ENCODE measurements at places on chromosomes 13 and 19.

GRCh38 chr13:103961129-103961528, 894.9 kb upstream of the SLC10A2 start:
- no peak for DNase-seq

GRCh38 chr19:33250500-33250899, 24.9 kb upstream of the SLC7A10 start:
- DNase-seq, result no peak

DNA sequence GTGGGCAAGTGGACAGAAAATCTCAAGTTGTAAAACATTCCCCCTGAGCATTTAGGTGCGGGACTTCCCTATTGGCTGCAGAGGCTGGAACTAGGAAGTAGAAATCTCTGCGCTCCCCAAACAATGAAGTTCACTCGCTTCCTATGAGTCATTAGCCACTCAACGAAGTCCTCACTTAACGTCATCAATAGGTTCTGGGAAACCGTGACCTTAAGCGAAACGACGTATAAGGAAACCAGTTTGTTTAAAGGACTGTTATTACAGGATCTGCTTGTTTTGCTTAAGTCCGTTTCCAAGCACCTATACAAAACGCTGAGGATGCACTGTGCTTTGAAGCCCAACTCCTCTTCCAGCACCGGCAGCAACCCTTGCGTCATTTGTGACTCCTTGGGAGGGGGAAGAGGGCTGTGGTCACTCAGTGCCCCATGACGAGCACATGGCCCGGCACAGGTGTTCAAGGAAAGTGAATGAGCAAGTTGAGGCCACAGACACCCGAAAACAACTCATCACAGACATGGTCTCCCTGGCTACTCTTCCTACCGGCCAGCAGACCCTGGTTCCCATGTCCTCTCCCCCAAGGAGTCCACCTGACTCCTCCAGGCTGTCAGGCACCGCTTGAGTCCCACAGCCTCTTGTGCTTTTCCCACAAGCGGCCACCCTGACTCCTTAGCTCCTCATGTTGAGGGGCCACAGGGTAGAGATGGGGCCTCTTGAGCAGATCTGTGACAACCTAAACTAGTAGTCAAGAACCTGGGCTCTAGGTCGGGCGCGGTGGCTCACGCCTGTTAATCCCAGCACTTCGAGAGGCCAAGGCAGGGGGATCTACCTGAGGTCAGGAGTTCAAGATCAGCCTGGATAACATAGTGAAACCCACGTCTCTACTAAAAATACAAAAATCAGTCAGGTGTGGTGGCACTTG, 4.8 kb downstream of the RPS16 start:
- no peak for DNase-seq

DNA sequence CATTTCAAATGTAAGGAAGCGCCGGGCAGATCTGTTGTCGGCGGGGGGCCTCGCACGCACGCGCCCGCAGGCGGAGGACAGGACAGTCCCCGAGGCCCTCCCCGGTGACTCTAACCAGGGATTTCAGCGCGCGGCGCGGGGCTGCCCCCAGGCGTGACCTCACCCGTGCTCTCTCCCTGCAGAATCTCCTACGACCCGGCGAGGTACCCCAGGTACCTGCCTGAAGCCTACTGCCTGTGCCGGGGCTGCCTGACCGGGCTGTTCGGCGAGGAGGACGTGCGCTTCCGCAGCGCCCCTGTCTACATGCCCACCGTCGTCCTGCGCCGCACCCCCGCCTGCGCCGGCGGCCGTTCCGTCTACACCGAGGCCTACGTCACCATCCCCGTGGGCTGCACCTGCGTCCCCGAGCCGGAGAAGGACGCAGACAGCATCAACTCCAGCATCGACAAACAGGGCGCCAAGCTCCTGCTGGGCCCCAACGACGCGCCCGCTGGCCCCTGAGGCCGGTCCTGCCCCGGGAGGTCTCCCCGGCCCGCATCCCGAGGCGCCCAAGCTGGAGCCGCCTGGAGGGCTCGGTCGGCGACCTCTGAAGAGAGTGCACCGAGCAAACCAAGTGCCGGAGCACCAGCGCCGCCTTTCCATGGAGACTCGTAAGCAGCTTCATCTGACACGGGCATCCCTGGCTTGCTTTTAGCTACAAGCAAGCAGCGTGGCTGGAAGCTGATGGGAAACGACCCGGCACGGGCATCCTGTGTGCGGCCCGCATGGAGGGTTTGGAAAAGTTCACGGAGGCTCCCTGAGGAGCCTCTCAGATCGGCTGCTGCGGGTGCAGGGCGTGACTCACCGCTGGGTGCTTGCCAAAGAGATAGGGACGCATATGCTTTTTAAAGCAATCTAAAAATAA, 18.2 kb downstream of the IL17D start:
- no peak for DNase-seq

DNA sequence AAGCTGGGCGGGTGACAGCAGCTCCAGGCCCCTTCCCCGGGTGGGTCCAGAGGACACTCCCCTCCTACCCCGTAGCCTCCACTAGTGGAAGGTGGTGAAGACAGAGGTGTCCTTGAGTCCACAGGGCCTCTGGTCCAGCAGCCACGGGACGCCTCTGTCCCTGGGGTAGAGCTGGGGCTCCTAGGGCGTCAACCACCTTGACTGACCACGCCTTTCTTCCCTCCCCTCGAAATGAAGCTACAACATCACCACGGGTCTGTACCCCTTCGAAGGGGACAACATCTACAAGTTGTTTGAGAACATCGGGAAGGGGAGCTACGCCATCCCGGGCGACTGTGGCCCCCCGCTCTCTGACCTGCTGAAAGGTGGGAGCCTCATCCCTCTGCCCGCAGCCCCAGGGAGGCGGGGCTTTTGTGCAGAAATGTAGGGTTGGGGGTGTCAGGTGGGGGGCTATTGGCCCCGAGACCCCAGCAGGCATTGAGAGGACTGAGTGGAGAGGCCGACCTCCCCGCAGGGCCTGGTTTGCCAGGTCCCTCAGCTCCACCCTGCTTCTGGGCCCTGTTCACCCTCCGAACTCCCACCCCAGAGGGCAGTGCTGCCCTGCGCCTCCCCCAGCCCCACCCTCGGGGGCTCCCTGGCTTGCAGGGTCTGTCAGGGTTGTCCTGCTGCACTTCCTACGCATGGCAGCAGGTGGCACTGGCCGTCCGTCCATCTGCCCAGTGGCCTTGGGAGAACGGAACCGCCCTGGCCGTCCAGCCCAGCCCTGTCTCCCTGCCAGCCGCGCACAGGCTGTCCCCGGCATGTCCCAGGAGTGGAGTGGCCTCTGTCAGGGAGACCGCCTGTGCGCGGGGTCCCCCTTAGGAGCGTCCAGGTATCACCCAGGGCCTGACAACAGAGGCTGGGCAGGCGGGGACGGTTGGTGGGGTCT, 15.7 kb downstream of the STK11 start:
- DNase-seq, result no peak

- no peak for DNase-seq
Observed at GRCh38 chr19:31064491-31064890, 284.7 kb downstream of the TSHZ3 start.

- no peak for DNase-seq
Observed at GRCh38 chr19:8307400-8307964, 676 bp downstream of the CD320 start.

- no peak for DNase-seq
Observed at GRCh38 chr13:98129059-98129746, 13.7 kb upstream of the FARP1 start.

DNA sequence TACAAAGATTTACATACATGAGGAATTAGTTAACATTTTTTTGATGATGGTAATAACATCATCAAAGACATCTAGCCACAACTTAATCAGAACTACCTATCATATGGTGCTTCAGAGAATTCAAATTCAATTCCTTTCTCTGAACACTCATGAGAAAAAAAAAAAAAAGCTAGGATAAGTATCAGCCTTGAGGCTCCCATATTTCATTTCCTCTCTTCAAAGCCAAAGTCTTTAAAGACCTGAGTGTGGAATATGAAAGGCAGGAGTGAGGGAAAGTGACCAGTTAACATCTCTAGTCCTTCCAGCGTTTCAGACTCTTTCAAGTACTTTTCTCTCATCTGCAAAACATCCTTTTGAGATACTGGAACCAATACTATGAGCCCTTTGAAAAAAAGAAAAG, 137.5 kb downstream of the DCLK1 start:
- no peak for DNase-seq

GRCh38 chr19:591099-591958, 1.6 kb downstream of the HCN2 start:
- no peak for DNase-seq

DNA sequence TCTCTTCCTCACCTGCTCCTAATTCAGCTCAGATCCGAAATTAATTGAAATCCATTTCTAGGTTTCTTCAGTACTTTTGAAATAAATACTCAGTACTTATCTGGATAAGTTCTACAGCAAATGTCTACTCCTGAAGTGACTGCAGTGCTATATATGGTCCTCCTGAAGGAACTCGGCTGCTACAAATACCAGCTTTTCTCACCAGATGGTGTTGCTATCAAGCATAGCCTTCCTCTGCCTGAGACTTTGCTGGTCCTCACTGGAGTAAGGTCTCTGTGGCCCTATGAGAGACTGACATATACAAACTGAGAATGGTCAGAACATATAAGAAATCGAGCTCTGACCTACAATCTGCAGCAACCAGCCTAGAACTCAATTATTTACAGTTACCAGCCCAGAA, 161.6 kb downstream of the NDFIP2 start:
- DNase-seq, result no peak

GRCh38 chr19:2132731-2133490, 18.5 kb downstream of the AP3D1 start:
- no peak for DNase-seq

- no peak for DNase-seq
Observed at GRCh38 chr19:52198678-52199077, 8.8 kb downstream of the PPP2R1A start.

DNA sequence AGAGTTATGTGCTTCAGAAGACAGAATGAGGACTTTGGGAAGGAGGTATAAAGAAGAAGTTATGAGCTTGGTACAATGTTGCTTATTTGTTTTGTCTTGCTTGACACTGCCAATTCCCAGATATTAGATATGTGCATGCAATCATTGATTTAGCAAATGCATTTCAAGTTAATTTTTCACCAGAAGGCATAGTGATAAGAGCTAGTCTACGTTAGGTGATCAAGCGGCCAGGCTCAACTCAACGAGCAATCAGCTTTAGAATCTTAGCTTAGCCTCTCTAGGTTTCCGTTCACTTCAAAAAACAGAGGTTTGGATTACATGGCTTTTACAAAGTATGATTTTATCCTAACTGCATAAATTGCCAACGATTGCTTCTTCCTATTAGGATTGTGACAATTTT, 81.6 kb upstream of the POSTN start:
- DNase-seq, result no peak

GRCh38 chr13:35475212-35475959, 1.1 kb downstream of the MAB21L1 start:
- peak; percentile 49 for DNase-seq

DNA sequence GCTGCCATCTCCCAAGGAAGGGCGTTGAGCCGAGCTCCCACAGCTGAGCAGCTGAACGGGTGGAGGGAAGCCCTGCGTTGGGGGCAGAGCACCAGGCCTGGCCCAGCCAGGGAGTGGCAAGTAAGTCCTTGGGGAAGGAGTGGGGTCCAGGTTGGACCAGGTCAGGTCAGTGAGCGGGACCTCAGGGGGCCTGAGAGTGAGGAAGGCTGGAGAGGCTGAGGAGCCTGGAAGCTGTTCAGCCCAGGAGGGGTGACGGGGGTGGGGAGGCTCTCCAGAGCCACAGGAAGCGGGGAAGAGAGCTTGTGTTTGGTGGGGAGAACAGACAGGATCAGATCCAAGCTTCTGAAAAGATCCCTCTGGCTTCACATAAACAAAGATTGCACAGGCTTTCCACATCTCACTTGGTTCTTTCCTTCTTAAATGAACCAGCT, 55.4 kb upstream of the ATP12A start:
- no peak for DNase-seq

DNA sequence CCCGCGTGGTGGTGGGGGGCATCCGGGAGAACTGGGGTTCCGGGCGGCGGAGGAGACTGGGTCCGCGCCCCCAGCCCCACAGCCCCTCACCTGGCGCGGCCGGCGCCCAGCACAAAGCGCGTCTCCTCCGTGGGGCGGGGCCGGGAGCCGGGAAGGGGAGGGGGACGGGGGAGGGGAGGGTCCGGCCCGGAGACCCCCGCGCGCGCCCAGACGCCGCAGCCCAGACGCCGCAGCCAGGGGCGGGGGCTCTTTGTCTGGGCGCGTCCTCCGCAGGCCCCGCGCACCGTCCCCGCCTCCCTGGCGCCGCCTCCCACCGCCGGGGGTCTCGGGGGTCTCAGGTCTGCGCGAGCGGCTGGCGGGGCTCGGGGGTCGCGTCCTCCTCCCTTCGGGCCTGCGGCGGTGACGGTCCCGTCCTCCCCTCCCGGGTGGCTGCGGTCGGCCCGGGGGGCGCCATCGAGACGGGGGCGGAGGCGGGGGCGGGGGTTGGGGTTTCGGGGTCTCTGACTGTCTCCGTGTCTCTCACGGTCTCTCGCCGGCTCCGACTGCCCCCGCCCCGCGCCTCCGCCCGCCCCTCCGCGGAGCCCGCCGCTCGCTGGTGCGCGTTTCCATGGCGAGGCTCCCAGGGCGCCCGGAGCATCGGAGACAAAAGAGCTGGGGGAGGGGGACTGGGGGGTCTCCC, at the start of gene PLPPR3:
TSS of gene PLPPR3 (minus strand) at position 131 of the 679 bp plus-strand sequence. CDS start 396 bp downstream, outside the sequence.
- DNase-seq, result no peak

DNA sequence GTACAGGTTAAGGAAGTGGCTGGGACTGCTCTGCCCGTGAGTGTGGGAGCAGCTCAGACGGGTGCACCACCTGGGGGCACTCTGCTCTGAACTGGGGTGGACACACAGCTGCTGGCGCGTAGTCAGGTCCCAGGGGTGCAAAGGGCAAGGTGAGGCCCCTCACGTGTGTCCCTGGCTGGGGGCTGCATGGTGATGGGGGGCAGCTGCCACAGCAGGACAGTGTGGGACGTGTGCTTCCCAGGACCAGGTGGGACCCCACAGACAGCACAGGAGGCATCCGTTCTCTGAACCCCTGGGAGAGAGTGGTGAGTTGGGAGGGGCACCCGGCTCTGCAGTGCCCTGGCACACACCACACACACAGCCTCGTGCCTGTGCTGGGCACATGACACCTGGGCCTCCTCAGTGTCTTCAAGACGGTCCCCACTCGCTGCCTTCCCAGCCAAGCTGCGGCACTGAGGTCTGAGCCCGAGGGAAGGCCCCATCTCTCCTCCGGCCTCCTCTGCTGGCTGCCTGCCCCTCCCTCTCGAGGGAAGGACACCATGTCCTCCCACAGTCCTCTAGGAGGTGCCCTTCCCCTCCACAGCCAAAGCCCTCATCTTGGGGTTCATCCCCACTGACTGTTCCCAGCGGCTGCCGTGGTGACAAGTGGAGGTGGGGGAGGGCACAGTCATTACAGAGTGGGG, 24.7 kb downstream of the CILP2 start:
- peak; percentile 63 for DNase-seq

All from T-helper 2 cell (primary cell).